ENCODE measurements at places on chromosomes 5 and 9.
A peak's percentile ranks its signal among the peaks of the same experiment; 100 is the strongest.

DNA sequence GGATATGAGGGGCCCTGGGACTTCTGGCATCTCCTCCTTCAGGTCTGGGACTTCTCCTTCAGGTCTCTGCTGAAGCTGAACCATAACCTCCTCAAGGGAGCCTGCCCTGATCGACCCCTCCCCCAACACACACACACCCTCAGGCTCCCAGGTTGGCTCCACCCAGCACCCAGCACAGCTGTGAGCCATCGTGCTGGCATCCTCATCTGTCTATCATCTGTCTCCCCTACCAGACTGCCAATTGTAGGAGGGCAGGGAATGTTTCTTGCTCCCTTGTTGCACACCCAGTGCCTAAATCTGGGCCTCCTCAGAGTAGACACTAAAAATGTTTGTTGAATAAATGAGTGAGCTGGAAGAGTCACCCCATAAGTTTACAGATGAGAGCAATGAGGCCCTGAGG, 71.4 kb downstream of the LRSAM1 start:
- DNase-seq, result no peak

GRCh38 chr5:21694567-21694966, 1158.6 kb downstream of the CDH12 start:
- no peak for DNase-seq

- DNase-seq, result no peak
Observed at GRCh38 chr9:6938873-6939272, 181.1 kb downstream of the KDM4C start.

DNA sequence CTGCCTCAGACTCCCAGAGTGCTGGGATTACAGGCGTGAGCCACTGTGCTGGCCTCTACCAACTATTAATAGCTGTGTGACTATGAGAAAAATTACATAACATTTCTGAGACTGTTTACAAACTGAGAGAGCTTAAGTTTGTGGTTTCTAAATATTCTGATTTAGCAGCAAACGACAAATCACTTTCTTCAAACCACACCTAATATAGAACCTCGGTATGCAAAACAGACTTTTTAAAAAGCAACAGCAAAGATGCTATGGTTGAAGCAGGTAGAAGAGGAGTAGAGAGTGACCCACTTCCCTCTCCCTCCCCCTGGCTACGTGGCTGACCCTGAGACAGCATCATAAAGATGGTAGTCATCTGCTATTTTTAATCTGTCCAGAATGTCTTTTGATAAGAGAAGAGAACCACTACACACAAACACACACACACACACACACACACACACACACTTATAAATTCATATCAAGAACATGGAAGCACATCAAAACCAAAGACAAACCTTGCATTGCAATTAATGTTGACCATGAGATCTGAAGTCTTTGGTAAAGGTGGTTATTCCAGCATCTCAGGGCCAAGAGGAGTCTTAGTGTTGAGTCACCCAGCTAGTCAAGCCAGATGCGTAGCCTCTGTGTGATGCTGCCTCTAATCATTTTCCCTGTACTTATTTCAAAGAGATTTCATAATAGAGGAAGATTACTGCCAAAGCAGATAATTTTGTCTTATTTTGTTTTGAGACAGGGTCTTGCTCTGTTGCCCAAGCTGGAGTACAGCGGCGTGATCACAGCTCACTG, 58.1 kb upstream of the TMEM215 start:
- DNase-seq, result no peak

DNA sequence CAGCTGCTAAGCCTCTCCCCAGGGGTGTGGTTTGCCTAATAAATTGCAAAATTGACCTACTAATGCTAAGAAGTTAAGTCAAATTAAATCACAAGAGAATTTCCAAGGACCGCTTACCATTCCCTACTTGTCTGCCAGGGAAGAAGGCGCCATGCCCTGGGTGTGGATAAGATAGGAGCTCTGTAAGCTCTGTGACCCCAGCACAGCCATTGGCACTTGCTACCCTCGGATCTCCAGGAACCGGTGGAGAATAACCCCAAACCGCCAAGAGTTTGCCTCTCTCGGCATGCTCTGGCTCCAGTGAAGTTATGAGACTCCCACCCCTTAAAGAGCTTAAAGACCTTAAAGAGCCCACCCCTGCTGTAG, 58.9 kb downstream of the NEURL1B start:
- no peak for DNase-seq

- DNase-seq, result no peak
Observed at GRCh38 chr5:8461543-8461942, 592.6 kb downstream of the MTRR start.

- no peak for DNase-seq
Observed at GRCh38 chr9:70470050-70471015, 55.9 kb upstream of the KLF9 start.

- DNase-seq, result peak; percentile 28
Observed at GRCh38 chr5:71782771-71783770, 64.0 kb downstream of the CARTPT start.

DNA sequence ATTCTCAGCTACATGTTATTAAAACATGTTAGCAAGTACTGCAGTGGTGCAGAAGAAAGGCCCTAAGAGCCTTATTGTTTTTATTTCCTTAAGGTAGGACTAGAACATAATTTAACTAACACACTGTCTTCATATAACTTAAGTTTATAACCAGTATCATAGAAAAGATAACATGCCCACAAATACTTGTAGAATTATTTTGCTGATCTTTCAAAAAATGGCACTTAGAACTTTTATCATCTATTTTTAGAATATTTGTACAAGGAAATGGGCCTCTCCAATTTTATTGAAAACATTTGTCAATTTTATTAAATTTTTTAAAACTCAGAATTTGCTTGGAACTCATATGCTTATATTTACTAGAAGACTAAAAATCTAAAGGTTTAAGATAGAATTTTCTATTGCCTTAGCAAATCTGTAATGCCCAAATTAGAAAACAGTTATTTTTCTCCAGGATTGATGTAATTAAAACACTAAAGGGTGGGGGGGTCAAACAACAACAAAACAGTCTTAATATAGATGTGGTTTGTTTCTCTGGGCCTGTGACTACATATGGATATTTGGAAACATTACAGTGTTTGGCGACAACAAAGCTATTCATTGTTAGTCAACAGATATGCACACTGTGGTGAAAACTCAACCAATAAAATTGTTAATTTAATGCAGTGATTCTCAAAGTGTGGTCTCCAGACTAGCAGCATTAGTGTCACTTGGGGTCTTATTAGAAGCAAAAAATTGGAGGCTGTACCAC, 360.4 kb downstream of the PDE4D start:
- no peak for DNase-seq

- DNase-seq, result no peak
Observed at GRCh38 chr5:3778000-3778550, 182.4 kb downstream of the IRX1 start.

- DNase-seq, result no peak
Observed at GRCh38 chr5:133050521-133050920, 1.3 kb upstream of the HSPA4 start.

DNA sequence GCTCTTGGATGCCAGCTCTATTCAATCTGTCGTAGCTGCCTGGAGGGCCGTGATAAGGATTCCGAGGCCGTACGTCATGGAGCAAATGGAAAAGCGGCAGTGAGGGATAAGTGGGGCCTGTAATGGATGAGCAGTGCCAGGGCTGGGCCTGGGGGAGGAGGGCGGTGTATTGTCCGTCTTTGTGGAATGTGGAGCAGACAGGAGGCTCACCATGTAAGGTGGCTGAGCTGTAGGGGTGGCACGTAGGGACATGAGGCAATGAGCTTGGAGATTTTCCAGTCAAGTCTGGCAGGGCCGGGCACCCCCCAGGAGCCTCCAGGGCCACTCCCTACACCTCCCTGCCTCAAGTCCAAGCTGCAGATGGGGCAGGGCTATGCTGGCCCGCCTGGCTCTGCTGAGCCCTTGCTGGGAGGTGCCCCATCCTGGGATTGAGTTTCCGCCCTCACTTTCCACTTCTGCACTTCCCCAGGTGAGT, 29.2 kb downstream of the NCS1 start:
- no peak for DNase-seq

- DNase-seq, result no peak
Observed at GRCh38 chr5:141298376-141298775, 5.5 kb downstream of the SLC25A2 start.

DNA sequence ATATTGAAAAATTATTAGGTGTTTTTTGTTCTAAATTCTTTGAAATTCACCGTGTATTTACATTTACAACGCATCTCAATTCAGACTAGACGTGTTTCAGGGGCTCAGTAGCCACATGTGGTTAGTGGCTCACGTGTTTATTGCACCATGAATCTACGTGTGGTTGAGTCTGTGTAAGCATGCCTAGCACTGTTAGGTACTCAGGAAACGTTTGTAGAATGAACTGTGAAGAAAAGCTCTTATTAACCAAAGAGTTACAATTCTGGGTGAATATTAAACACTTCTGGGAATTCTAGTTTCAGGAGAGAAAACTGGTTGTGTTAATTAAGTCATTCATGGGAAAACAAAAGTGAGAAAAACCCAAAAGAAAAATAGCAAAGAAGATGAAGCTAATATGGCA, 117.5 kb upstream of the CDH6 start:
- DNase-seq, result no peak

DNA sequence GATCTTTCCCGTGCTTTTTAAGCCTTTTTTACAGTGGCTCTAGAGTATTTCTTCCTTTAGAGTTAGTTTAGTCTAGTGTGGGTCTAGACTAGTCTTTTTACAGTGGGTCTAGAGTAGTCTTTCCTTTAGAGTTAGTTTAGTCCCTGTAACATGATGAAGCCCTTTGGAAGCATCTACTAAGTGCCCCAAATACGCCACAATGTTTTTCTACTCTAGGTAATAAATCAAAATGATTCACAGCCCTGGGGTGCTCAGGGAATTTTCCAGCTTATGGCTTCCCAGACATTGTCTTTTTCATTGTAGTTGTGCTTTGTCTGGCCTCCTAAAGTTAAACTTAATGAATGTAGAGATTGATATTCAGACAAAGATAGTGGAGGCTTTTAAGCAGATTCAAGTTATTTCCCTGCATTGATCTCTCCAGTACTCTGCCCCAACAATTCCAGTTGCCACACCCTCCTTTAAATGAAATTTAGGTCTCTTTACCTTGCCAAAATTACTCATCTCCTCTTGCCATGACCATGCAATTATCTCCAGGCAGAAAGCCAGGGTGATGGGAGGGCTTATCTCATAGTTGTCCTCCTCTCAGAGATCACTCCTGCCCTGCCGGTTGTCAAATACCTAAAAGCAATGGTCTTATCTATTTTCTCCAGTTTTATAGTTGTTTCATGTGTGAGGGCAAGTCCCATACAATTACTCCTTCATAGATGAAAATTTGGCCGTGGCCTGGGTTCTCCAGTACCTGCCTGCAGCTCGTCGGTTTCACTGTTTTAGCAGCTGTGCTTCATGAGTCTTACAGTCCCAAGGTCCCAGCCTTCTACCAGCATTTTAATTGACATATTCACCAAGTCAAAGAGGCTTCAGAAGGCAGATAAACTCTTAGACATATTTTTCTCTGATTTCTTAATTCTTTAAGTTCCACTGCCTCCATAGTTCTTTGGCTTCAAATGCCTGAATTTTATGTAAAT, 794.0 kb upstream of the COX7C start:
- DNase-seq, result no peak

DNA sequence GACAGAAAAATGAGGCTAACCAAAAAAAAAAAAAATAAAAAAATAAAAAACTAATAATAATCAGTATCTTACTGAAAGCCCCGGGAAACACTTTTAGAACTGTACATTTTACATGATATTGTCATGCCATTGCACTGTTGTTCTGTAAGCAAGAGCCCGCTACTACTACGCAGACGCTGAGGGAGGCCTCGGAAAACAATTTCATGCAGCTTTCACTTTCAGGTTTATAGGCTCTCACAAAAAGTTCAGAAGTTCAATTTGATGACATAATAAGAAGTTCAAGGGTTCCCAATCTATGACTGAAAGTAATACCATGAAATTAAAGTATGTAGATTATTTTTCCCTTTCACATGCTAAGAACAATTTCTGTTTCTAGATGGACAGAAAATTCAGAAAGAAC, 318.3 kb upstream of the ITGA1 start:
- peak; percentile 45 for DNase-seq

DNA sequence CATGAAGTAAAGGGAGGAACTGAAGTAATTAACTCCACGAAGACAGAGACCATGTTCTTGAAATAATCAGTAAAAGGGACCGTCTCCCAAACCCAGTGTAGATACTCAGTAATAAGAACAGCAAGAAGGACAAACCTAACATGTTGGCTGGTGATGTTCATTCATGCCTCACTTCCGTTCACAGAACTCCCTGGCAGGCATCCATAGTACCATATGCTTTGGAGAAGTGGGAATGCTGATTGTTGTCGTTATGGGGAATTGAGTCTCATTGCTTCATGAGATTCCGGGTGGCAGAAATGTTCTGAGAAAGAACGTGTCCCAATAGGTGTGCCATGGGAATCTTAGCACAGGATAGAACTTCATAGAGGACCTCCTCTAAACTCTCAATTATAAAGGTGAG, 452.3 kb downstream of the ZSWIM6 start:
- DNase-seq, result no peak

- no peak for DNase-seq
Observed at GRCh38 chr9:116027511-116027910, 126.1 kb upstream of the PAPPA start.

- peak; percentile 70 for DNase-seq
Observed at GRCh38 chr9:137241490-137242268, 592 bp downstream of the TUBB4B start.

GRCh38 chr5:159449925-159450324, 119.6 kb upstream of the IL12B start:
- DNase-seq, result no peak

DNA sequence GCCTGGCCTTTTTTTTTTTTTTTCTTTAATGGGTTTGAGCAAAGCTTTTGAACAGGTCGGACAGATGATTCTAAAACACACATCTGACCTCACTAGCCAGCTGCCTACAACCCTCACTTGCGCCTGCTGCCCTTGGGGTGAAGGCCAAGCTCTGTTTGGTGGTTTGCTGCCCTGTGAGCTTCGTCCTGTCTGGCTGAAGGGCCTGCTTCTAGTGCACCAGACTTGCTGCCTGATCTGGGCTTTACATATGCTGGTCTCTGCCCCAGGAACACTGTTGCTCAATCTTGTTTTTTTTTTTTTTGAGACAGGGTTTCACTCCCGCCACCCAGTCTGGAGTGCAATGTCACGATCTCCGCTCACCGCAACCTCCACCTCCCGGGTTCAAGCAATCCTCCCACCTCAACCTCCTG, 16.4 kb upstream of the DOLPP1 start:
- no peak for DNase-seq

DNA sequence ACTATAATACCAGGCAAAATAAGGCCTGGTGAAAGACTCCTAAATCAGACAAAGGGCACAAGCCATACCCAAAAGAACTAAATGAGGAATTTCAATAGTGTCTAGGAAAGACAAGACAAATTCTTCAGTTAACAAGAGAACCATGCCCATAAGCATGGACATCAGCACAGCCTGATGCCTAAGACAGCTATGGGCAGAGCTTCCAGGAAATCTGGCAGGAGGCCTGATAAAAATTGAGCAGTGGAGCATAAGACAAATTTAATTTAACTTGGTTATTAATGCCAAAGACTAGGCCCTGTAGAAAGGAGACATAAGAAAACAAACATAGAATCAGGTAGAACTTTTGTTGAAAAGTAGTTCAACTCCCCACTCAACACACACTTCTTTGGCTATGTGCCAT, 17.3 kb downstream of the KLHL3 start:
- no peak for DNase-seq

- DNase-seq, result no peak
Observed at GRCh38 chr5:6585168-6585567, 47.7 kb downstream of the NSUN2 start.
